Islet precursor cell (in vitro differentiated cells): ENCODE measurements at places on chromosomes 1 and 21.

- no peak for DNase-seq
Measured at GRCh38 chr1:5579966-5580365, 412.3 kb downstream of the NPHP4 start.

DNA sequence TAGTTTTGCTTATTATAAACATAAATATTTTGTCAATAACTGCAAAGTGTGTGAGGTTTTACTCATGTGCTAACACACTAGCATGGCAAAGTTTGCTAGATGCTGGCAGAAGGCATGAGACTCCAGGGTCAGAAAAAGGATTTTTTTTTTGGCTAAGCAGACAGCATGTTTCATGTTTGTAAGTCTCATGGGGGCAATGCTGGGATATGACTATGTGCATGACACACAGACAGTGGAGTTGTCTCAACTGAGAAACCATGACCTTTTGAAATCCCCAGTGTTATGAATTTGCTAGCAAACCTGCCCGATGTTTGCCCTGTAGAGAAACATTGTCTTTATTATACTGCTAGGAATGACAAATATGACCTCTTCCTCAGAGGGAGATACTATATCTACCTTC is 448.2 kb downstream of the BRINP3 start:
- no peak for DNase-seq

GRCh38 chr1:56295949-56296929 is 283.1 kb downstream of the PLPP3 start:
- DNase-seq = no peak

GRCh38 chr1:54144366-54144765 is 8.4 kb downstream of the CDCP2 start:
- peak; percentile 38 for DNase-seq

- DNase-seq = no peak
Measured at GRCh38 chr1:110857964-110858948, 14.7 kb upstream of the CD53 start.

- DNase-seq = no peak
Measured at GRCh38 chr1:235327559-235328270, at the start of gene ARID4B. TSS of gene ARID4B (minus strand) at chr1:235328179. CDS start at chr1:235326919, 1,260 bp downstream.

DNA sequence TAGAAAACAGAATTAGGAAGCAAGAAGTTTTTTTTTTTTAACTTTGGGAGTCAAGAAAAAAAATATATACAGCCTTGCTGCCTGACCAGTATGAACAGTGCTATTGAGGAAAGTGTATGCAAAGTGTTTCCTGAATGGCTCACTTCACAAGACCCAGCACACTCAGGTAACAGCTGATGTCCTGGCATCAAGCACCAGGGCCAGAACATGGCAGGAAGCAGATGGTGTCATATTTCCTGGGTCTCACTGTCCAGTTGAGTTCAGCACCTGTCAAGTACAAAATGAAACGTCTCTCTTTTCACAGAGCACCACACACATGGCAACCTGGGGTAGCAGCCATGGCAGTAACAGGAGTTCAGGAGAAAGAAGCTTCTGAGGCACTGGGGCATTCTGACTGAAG is 372.3 kb downstream of the TTLL7 start:
- DNase-seq = no peak

DNA sequence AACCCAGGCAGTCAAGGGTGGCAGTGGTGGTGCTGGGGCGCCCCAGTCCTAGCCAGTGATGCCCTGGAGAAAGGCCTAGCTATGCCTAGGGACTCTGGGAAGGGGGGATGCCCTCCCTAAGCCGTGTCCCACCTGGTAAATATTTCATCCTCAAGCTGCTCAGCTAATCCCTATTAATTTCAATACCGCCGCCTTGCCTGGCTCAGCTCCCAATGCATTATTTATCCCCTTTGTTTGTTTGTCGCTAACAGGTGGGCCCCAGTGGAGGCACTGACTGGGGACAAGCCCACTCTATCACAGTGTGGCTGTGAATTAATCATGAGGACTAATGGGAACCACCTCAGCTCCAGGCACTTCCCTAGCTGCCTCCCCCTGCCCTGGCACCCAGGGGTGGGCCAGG is 22.5 kb downstream of the DMAP1 start:
- no peak for DNase-seq

DNA sequence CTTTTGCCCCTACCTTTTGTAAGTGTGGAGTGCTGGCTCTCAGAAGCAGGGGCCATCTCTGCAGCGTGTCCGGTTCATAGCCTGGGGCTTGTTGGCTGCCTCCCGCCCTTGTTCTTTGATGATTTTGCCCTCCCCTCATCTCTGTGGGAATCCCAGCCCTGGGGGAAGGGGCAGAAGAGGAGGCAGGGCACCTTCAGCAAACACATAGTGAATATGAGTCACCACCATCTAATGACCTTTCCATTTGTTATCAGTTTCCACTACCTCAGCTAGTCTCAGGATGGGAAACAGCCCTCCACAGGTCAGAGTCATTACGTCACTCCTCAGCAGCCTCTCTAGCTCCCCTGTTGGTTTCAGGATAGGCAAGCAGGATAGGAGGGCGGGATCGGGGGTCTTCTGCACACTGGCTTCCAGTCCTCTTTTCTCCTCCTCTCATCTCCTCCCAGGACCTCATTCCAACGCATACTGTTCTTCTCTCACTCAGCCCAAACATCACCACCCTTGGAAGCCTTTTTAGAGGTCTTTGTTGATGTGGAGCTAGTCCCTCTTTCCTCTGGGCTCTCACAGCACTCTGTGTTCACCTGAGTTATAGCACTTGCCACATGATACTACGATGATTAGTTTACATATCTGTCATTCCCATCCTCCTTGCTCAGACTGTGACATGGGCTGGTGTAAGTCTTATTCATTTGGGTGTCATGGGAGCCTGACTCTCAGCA is 15.8 kb downstream of the GADD45A start:
- DNase-seq = peak; percentile 99

- no peak for DNase-seq
Measured at GRCh38 chr1:184616504-184616903, 138.2 kb downstream of the EDEM3 start.

DNA sequence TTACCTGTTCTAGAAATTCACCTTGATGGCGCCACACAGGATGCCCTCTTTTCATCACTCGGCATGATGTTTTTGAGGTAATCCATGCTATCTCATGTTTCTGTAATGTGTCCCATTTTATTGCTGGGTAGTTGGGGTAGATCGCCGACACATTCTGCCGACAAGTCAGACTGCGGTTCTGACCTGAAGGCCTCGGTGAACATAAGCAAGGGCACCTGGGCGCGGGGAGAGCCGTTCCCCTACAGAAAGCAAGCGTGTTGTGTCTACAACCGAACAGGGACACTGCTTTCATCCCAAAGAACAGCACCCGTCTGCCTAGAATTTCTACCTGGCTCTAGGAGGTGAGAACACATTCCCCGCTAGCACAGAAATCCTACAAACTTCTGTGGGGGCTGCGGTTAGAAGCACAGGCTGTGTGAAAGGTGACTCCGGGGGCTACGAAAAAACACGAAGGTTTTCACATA is 149.2 kb downstream of the PPIAL4G start:
- DNase-seq = no peak

GRCh38 chr1:211259638-211260126 is 516 bp downstream of the RCOR3 start:
- DNase-seq = no peak

DNA sequence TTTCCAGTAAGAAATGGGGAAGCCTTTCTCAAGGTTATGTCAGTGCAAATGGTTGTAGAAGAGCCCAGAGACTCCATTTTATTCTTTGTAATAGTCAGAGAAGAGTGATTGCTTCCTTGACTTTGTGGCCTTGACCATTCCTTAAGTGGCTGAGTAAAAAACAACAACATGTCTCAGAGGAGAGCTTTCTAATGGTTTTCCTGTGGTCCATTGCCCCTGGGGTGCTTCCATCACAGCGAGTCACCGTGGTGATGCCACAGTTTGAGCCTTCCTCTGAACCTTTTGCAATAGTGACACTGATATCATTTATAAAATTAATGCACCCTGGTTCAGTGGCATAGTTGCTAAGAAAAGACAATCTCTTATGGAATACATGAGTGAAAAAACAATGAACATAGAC is 38.6 kb downstream of the PAPPA2 start:
- peak; percentile 77 for DNase-seq

GRCh38 chr1:107326824-107327445 is 186.1 kb downstream of the NTNG1 start:
- DNase-seq = no peak

DNA sequence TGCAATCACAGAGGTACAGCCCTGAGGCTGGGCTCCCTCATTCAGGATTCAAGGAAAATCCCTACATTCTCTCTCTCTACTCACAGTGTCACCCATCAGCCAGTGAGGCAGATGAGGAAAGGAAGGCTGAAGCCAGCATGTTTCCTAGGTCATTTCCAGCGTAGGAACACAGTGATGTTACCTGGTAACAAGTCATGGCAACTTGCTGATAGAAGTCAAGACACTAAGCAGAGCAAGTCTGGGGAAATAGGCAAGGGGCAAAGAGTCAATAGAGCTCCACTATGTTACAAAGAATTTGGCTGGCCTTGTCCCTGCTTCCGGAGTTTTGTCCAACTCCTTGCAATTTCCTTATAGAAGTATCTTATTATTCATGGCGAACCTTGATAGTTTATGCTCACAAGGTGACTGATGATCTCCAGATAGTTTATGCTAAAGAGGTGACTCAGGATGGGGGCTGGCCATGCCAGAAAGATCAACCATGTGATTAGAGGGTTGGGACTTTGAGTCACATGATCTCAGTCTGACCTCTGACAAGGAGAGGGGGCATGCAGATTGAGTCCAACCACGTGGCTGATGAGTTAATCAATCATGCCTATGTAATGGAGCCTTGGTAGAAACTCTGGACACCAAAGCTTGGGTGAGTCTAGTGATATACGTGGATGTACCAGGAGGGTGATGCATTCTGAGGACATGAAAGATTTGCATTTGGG is 51.1 kb downstream of the SUSD4 start:
- no peak for DNase-seq

DNA sequence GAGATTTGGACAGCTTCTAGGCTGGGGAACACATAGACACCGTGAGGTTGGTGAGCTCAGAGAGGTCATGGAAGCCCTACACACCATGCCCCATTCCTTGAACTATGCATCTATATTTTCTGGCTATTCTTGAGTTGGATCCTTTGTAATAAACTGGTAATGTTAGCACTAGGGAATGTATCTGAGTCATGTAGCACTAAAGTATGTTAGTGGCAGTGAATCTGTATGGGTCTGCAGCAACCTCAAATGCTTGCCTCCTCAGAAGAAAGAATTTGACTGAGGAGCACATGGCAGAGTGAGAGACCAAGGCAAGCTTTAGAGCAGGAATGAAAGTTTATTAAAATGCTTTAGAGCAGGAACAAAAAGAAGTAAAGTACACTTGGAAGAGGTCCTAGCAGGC is 43.7 kb upstream of the LRRC7 start:
- no peak for DNase-seq

DNA sequence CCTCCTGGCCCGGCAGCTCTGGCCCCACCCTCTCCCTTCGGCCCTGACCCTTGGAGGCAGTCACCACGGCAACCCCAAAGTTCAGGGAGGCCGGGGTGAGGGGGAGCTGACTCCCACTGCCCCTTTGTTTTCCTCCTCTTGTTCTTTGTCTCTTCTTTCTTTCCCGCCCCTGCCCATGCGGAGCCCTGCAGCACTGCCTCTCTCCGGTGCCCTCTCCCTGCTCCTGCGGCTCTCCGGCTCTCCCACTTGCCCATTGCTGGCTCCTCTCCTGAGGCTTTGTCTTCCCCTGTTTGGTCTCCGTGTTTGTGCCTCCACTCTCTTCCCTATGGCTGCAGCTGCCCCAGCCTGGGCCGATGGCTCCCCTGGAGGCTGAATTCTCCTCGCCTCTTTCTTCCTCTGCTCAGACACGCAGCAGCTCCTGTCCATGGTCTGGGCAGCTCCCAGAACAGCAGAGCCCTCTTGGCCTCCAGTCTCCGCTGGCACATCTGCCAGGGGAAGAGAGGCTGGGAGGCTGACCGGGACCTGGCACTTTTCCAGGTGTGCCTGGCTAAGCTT is 5.8 kb downstream of the CELSR2 start:
- no peak for DNase-seq

DNA sequence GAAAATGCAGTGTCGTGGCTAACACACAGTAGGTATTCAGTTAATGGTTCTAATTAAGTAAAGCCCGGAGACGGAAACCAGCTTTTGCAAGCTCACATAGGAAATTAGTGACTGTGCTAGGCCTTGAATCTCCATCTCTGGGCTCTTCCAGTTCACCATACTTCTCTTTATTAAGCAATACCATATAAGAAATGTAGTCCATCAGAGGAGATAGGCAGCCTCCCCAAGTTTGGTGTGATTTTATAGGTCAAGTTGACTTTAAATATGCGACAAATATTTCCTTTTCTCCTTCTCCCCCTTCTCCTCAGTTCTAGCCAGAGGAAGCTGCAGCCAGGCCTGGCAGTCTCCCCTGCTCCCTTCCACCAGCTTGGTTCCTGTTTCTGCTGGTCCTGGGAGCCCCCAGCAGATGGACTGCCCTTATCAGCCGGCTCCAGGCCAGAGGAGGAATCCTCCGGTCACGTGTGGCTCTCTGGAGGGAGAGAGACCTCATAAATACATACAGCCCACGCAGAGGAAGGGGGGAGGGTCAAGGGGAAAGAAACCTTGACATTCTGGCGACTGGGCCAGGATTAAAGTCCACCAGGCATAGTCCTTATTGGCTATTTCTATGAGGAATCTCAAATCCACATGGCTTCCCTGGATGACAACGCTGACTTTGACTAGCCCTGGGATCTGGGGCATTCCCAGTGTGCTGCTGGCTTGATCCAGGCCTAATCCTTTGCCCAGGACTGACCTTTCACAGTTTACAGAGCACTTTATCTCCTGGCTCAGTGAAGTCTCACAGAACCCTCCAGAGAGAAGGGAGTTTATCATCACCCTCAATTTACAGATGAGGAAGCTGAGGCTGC is 115.1 kb upstream of the JUN start:
- DNase-seq = peak; percentile 90

- no peak for DNase-seq
Measured at GRCh38 chr1:36612881-36613280, 130.2 kb upstream of the CSF3R start.

DNA sequence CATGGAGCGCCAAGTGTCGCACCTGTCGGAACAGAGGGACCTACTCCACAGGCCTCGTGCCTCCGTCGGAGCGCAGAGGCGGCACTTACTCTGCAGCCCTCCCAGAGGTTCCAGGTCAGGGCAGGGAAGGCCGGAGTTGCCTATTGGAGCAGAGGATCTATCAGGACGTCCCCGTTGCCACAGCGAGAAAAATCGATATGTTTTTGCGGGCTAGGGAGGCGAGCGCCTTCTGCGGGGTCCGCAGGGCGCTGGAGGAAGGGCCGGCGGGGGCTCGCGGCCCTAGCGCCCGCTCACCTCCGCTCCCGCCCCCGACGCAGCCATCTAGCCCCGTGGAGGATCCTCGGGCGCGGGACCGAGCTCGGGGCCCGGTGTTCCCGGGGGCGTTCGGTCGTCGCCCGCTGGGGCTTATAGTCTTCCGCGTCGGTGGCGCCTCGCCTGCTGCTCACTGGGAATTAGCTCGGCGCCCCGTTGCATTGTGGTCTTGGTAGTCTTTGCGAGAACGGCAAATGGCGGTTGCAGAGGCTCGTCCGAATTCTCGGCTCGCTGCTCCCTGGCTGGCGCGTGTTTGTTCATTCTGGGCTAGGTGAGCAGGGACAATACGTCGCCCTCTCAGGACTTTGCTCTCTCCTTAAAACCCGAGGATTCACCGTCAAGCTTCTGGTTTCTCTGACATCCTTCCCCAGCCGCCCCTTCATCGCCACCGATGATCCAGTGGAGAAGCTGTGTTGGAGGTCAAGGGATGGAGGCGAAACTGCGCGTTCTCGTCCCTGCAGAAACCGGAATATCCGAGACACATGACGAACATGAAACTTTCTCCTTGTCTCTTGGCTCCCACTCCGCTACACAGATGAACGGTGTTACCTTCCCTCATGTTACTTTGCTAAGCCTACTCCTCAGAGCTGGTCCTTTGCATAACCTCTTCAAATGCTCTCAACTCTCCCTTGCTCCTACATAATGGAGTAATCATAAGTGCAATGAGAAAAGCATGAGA is at the start of gene JTB:
Gene JTB (minus strand): TSS at position 425 of the 991 bp plus-strand sequence. CDS start 422 bp downstream, at position 3.
- DNase-seq = peak; percentile 91

- no peak for DNase-seq
Measured at GRCh38 chr1:207151920-207152319, 47.9 kb downstream of the C4BPA start.
